Activated CD8-positive, alpha-beta memory T cell treated with anti-CD3 and anti-CD28 coated beads, Interleukin-2, amount 50 U/mL, for 48 hours (primary cell): ENCODE measurements at places on chromosomes 7 and 10.
A peak's percentile ranks its signal among the peaks of the same experiment; 100 is the strongest.

DNA sequence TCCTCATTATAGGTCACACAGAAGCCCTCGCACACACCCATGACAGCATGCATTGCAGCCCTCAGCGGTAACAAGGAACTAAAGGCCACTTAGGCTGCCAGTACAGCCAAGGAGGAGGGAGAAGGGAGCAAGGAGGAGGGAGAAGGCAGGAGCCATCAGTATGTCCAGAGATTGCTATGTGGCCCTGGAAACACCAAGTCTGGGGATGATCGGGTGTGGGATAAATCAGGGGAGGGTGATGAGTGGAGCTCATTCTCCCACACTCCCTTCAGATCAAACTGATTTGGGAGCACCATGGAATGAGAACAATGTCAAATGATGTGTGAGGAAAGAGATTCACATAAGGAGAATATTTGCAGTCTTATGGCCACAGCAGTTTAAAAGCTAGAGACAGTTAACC, 350.9 kb downstream of the TNS3 start:
- DNase-seq = no peak

DNA sequence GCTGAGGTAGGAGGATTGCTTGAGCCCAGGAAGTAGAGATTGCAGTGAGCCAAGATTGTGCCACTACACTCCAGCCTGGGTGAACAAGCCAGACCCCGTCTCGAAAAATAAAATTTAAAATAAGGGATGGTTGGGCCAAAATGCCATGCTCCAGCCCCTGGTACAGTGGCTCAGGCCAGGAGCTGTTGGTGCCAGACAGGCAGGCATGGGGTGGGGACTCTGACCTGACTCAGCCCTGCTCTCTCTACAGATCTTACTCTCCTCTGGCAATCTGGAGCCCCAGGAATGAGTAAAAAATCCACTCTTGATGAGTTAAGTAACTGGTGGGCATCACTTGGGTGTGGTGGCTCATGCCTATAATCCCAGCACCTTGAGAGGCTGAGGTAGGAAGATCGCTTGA, 8.4 kb upstream of the TMEM120A start:
- no peak for DNase-seq

DNA sequence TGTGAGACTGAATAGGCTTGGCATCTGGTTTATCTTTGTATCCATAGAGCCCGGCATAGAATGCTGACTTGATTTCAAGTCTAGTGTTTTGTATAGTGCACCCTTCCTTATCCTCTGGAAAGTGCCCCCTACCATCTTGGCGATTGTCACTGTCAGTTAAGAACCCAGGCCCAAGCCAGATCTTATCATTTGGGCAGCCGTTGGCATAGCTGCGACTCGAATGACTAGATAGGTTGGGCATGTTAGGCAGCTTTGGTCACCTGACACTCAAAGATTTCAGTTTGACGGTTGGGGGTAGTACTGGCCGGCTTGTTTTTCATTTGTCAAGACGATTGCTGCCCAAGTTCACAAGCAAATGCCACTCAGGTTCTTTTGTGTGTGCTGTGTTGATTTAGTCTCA, 6.6 kb downstream of the NIPSNAP2 start:
- DNase-seq = no peak

- no peak for DNase-seq
Observed at GRCh38 chr7:151903249-151904032, 26.5 kb upstream of the PRKAG2 start.

DNA sequence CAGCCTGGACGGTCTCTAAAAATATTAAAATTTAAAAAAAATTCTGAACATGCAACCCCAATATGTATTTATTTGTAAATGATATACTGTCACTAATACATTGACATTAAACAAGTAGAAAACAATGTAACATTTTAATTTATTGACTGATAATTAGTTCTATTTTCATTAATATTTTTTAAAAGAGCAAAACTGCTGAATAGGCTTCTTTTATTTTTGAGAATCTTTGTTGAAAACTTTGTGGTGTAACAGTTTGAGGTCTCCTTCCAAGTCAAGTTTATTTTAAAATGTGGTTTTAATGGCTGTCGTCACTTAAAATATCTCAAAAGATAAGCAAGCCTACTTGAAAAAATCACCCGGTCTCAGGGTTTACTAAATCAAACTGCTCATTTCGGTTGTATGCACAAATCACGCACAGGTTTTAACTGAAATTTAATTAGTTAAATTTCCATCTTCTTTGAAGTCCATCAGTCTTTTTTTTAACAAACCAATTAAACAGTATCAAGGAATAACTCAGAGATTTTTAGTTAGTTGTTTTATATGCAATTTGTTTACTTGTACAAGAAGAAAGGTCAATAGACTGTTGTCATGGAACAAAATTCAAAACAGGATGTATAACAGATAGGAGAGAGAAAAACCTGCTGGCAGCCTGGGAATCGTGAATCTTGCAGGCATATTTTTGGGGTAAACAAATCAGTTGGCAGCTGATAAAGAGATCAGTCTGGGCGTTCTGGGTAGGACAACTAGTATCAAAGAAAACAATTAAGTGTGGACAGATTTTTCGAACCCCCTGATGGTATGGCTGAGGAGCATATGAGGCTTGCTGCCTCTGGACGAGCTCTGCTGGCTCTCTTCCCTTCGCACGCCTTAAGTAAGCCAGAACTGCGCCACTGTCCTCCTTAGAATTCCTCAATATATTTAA, 9.7 kb upstream of the EDRF1 start:
- no peak for DNase-seq

- DNase-seq = no peak
Observed at GRCh38 chr10:91540733-91541132, 92.1 kb downstream of the PPP1R3C start.

DNA sequence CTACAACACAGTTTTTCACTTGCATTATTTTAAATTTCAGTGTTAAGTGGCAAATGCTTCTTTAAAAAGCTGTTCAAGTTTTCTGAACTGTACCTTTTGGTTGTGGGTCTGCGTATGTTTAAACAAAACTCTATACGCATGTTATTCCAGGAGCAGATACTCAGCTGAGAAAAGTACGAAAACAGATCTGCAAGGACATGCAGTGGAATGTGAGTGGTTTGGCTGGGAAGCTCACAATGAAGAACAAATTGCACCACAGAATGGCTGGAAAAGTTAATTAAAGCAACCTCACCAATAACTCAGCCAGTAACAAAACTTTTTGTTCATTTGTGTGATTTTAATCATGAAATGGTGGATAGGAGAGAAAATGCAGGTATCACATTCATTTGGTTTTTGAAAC, 17.6 kb downstream of the GLI3 start:
- DNase-seq = no peak

DNA sequence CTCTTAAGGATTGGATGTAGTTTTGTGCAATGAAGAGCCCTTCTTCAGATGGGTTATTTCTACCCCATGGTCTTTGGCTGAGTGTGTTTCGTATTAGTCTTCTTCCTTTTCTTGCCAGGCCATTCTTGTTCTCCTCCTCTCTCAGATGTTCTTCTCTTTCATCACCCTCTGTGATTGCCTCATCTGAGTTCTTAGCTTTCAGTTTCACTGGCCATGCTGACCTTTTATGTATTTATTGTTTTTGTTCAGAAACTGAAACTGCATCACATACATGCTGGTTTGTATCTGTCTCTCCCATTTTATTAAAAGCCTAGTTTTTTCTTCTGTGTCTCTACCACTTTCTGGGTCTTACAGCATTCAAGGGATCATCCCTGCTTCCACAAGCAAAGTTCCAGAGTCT, 21.7 kb upstream of the PCGF5 start:
- no peak for DNase-seq

DNA sequence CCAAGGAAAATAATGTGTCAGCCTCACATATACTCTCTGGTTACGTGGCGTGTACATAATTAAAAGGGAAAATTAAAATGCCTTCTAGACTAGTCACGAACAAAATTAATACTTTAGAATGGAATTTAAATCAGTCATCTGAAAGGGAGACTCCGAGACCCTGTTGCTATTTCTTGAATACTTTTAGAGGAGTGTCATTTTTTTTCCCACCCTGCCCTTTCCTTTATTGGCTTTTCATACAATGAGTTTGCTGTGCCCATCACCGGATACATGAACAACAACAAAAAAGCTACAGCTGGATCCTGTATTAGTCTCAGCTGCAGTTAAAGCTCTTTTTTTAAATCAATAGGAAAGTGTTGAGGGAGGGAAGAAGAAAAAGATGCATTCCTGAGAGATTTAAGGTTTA, 20.1 kb downstream of the CYTH3 start:
- DNase-seq = no peak

GRCh38 chr7:112172870-112173567, 33.2 kb downstream of the DOCK4 start:
- no peak for DNase-seq

- DNase-seq = no peak
Observed at GRCh38 chr7:13035233-13035632, 347.8 kb downstream of the ARL4A start.

GRCh38 chr10:132867801-132868644, 74.3 kb downstream of the CFAP46 start:
- no peak for DNase-seq

DNA sequence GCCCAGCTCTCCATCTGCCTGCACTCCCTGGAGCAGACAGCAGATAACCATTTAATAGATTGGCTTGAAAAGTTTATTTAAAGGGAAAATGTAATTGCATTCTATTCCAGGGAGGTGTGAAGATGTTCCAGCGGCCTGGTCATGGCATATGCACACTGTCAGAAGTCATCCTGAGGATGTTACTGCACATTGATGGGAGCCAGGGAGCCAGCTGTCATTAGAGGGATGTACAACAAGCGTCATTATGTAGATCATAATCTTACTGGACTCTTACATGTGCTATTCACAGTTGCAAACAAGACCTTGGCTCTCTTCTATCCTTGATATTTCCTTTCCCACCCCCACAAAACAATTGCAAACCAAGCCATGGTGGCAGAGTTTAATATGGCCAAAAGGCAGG, 65.4 kb downstream of the FAM204A start:
- no peak for DNase-seq

GRCh38 chr10:88536437-88536836, 46.7 kb downstream of the RNLS start:
- DNase-seq = no peak

DNA sequence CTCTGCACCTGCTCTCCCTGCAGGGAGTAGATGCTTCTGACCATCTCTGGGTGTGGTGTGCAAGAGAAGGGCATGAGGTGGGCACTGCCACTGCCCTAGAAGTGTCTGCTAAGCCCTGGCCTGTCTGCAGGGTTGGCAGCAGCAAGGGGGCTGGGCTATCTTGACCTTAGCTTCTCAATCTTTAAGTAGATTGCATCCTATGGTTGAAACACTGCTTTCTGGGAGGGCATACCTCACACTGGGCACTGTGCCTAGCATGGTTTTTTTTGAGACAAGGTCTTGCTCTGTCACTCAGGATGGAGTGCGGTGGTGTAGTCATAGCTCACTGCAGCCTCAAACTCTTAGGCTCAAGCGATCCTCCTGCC, 54.9 kb downstream of the CLIP2 start:
- no peak for DNase-seq

DNA sequence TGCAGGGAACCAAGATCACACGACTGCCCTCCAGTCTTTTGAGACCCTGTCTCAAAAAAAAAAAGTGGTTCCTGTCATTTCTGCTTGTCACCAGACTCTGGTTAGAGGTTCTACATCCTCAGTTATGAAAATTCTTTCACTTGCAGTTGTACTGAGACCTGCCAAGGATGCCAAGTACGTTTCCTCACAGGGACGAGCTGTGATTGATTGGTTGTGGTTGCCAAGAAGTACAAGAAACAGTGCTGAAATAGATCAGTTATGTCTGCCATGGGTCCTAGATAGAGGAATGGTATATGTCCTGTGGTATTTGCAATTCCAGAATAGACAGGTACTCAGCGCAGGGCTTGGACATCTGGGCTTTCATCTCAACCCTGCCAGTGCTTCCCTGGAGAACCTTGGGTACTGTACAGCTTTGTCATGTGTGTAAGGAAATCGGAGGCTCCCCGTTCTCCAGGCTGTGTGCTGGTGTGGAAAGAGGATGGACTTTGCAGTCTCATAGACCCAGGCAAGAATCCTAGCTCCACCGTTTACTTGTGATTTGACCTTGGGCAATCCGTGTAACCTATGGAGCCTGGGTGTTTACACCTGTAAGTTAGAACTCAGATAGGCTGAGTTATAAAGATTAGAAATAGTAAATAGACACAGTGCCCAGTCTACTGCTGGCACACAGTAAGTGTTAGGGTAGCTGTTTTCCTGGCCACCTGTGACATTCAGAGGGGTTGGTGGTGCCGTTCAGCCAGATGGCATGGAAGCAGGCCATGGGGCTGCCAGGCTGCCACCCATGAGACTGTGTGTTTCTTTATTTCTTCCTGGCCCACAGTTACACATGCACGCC, 53.0 kb downstream of the COL13A1 start:
- DNase-seq = no peak

GRCh38 chr7:117399820-117400422, 27.4 kb downstream of the ASZ1 start:
- no peak for DNase-seq

GRCh38 chr10:122307669-122308416, 36.7 kb downstream of the BTBD16 start:
- no peak for DNase-seq

- DNase-seq = no peak
Observed at GRCh38 chr7:112071856-112072255, 134.3 kb downstream of the DOCK4 start.

GRCh38 chr7:130356121-130356875, 11.7 kb downstream of the CPA5 start:
- no peak for DNase-seq

DNA sequence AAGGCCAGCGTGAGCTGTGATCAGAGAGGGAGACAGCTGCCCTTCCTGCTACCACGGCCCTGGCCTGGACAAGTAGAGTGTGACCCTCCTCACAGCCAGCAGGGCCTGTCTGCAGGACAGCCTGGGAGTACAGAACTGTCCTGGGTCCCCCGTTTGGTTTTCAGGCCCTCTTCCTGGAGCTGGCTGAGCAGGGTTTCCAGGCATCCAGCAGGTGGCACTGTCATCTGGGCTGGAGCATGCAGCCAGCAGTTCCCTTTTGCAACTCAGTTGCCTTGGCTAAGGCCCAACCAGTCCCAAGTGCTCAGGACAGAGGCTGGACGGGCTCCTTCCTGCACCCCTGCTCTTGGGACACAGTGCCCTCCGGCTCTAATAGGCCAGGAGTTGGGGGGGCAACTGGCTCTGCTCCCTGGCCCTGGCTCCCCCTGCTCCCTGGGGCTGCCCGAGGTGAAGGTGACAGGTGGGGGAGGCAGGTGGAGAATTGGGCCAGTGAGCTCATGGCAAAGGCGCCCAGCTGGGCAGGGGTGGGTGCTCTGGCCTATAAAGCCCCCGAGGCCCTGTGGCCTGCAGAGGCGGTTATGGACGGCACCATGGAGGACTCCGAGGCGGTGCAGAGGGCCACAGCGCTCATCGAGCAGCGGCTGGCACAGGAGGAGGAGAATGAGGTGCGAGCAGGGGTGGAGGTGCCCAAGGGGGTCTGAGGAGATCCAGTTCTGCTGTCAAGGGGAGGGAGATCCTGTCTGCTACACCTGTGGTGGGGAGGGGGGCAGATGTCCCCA, at the start of gene ANKRD2:
Gene ANKRD2, plus strand, starts transcription at position 566 of the 776 bp plus-strand sequence. Its CDS starts 10 bp downstream, at position 576.
- peak; percentile 73 for DNase-seq

DNA sequence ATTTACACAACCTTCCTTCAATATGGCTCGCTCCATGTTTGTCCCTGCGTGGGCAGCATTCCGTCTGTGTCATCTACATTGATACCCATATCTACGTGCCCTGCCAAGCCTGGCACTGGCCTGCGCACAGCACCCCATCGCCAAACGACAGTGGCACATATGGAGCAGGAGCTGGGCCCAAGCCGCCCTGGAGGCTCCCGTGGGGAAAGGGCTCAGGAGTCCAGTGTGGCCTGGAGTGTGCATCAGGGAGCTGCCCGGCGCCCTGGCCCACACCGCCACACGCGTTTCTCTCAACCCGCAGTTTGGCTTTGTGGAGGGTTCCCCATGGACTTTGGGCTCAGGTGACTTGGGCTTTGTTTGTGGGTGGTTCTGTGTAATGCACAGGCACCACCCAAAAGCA, 273.2 kb downstream of the PTPRN2 start:
- no peak for DNase-seq
